Activated naive CD8-positive, alpha-beta T cell treated with anti-CD3 and anti-CD28 coated beads, Interleukin-2, amount 10 ng/mL, durations not matched to agents 7 days and 5 days (primary cell): ENCODE measurements at places on chromosomes 1 and 21. TPM values are rescaled to one million over a fixed set of nuclear protein-coding genes. Genes with fewer than 3 reads are reported as not detected.

DNA sequence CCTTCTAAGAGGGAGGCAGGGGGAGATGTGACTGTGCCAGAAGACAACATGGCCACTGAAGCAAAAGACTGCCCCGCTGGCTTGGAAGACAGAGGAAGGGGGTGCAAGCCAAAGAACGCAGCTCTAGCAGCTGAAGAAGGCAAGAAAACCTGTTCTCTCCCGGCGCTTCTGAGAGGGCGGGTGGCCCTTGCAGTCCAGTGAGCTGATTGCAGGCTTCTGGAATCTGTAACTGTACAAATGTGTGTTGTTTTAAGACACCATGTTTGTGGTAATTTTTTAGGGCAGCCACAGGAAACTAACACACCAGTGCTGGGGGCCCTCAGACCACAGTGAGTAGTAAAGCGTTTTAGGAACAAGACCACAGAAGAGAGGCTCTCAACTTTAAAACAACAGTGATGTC lies 47.0 kb downstream of the CD46 start:
- H3K27ac ChIP-seq = peak overlapping the region; percentile 22
- peak overlapping the region; percentile 56 for H3K4me3 ChIP-seq
- H3K4me1 ChIP-seq = peaks cover 28% of the 10 kb centered on the region
- H3K27me3 ChIP-seq = no peaks in the 10 kb centered on the region
- peak; percentile 49 for DNase-seq
- peaks cover 15% of the 10 kb centered on the region for H3K36me3 ChIP-seq

DNA sequence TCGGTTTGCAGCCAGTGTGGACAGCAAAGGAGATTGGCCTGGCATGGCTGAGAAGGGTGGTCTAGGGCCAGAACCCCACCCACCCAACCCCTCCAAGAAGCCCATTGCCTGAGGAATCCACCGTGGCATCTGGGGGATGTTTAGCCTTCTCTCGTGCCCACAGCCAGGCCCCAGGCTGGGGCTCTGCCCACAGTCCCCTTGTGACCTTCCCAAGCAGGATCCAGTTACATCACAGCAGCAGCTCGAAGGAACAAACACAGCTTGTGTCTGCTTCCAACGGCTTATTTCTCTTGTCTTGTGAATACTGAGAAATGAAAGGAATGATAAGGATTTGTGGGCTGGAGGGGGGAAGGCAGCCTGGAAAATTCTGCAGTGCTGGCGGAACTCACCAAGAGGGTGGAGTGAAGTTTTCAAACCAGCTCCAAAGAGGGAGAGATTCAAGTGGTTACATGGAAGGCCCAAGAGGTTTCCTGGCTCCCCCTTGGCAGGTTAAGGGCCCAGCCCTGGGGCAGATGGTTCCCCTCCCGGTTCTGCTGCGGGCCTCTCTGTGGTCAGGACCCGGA lies 61.6 kb downstream of the DHRS3 start:
- peaks cover 3% of the 10 kb centered on the region for H3K4me1 ChIP-seq
- H3K27me3 ChIP-seq = no peaks in the 10 kb centered on the region
- H3K27ac ChIP-seq = no peak overlapping the region
- H3K4me3 ChIP-seq = no peak overlapping the region
- no peaks in the 10 kb centered on the region for H3K36me3 ChIP-seq

- H3K36me3 ChIP-seq = no peaks in the 10 kb centered on the region
- peaks cover 3% of the 10 kb centered on the region for H3K4me1 ChIP-seq
- no peak overlapping the region for H3K27ac ChIP-seq
- peaks cover 15% of the 10 kb centered on the region for H3K27me3 ChIP-seq
- no peak for DNase-seq
Observed at GRCh38 chr1:218371927-218372672, 27.0 kb downstream of the TGFB2 start.

DNA sequence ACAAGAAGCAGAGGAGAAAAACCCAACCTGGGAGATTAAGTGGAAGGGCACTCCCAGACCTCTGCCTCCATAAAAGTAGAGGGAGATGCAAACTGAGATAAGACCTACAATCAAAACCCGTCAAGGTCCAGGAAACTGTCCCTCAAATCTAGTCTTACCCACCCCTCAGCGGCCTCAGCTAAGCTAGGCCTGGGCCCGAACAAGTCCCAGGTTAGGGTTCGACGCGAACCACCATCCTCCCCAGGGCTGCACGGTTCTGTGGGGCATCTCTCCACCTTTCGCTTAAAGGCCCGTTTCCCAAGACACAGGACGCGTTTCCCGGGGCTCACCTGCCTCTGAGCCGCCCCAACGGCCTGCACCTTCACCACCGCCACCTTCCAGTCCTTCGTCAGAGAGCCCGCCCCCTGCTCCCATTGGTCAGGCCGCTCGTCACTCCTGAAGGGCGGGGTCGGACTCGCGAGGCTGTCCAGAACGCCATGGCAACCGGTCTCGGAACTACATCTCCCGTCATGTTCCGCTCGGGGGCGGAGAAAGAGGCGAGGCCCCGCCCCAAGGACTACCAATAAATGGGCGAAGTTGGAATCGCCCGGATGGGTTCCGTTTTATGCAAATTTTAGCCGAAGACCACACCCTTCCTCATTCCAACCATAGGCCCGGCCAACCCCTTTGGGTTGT lies at the start of gene CRYZL1:
TSS of gene CRYZL1 (minus strand) at position 390 of the 675 bp plus-strand sequence. CDS start 10,190 bp downstream, outside the sequence.
- H3K4me1 ChIP-seq = peaks cover 17% of the 10 kb centered on the region
- H3K36me3 ChIP-seq = peaks cover 8% of the 10 kb centered on the region
- peak; percentile 99 for DNase-seq
- H3K4me3 ChIP-seq = peak within 1 kb of the TSS; percentile 99
- H3K27me3 ChIP-seq = peaks cover 28% of the 10 kb centered on the region
- H3K27ac ChIP-seq = peak within 1 kb of the TSS; percentile 94

DNA sequence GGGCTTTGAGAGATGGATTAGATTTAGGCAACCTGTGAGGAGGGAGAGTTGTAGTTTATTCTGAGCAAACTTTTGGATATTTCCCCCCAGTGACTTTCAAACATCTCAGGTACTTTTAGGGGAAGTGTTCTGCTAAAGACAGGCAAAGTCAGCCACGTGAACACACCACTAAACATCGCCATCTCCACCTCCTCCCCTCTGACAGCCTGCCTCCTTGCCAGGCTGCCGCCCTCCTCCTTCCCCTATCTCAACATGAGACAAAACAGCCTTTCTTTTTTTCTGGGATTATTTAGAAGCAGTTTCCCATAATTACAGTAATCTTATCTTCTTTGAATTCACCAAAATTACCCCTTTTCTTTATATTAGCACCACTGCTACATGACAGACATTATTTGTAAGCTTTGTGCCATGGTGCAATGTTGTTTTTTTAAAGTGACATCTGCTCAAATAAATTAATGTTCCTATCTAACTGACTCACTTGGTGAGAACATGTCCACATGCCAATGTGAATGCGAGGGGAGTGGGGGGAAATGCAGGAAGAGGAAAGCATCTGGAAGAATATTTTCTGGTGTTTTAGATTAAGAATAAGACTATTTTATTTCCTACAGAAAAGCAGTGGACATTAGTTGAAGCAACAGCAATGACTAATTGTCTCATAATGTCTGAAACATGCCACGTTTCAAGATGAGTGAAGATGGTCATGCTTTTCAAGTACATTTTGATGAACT lies 147.8 kb upstream of the ATP1B1 start:
- no peak for DNase-seq
- peaks cover 11% of the 10 kb centered on the region for H3K27me3 ChIP-seq
- no peaks in the 10 kb centered on the region for H3K36me3 ChIP-seq
- H3K27ac ChIP-seq = no peak overlapping the region
- H3K4me3 ChIP-seq = no peak overlapping the region
- H3K4me1 ChIP-seq = no peaks in the 10 kb centered on the region

- H3K27ac ChIP-seq = no peak overlapping the region
- no peaks in the 10 kb centered on the region for H3K36me3 ChIP-seq
- no peak for DNase-seq
- no peak overlapping the region for H3K4me3 ChIP-seq
- peaks cover 2% of the 10 kb centered on the region for H3K27me3 ChIP-seq
- peaks cover 2% of the 10 kb centered on the region for H3K4me1 ChIP-seq
Observed at GRCh38 chr21:42037516-42037915, 27.4 kb upstream of the ZBTB21 start.

GRCh38 chr1:214518361-214518760 lies 33.0 kb downstream of the PTPN14 start:
- H3K4me3 ChIP-seq = no peak overlapping the region
- H3K27me3 ChIP-seq = no peaks in the 10 kb centered on the region
- no peaks in the 10 kb centered on the region for H3K36me3 ChIP-seq
- no peak for DNase-seq

GRCh38 chr1:38018864-38019343 lies 6.4 kb downstream of the UTP11 start:
- DNase-seq = no peak
- H3K27ac ChIP-seq = no peak overlapping the region
- H3K4me3 ChIP-seq = no peak overlapping the region

DNA sequence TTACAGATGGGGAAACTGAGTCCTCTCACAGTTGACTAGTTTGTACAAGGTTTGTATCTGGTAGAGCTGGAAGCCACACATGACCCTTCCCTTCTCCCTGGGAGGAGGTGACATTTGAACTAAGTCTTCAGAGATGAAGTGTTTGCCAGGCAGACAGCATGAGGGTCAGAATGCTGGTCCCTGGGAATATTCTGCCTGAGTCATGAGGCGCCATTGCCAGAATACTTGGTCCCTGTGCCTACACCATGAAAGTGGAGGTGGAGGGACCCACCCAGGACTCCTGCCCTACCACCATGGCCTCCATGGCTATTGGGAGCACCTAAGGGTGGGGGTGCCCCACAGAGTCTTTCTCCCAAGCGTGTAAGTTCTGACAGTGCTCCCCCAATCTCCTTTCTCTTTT lies 7.0 kb downstream of the RPS6KA1 start:
- H3K4me1 ChIP-seq = peaks cover 46% of the 10 kb centered on the region
- DNase-seq = no peak
- H3K36me3 ChIP-seq = peaks cover 4% of the 10 kb centered on the region
- H3K27ac ChIP-seq = no peak overlapping the region
- H3K4me3 ChIP-seq = no peak overlapping the region

- no peak overlapping the region for H3K4me3 ChIP-seq
- H3K4me1 ChIP-seq = no peaks in the 10 kb centered on the region
- no peaks in the 10 kb centered on the region for H3K36me3 ChIP-seq
Observed at GRCh38 chr1:14426854-14427253, 171.6 kb upstream of the KAZN start.

DNA sequence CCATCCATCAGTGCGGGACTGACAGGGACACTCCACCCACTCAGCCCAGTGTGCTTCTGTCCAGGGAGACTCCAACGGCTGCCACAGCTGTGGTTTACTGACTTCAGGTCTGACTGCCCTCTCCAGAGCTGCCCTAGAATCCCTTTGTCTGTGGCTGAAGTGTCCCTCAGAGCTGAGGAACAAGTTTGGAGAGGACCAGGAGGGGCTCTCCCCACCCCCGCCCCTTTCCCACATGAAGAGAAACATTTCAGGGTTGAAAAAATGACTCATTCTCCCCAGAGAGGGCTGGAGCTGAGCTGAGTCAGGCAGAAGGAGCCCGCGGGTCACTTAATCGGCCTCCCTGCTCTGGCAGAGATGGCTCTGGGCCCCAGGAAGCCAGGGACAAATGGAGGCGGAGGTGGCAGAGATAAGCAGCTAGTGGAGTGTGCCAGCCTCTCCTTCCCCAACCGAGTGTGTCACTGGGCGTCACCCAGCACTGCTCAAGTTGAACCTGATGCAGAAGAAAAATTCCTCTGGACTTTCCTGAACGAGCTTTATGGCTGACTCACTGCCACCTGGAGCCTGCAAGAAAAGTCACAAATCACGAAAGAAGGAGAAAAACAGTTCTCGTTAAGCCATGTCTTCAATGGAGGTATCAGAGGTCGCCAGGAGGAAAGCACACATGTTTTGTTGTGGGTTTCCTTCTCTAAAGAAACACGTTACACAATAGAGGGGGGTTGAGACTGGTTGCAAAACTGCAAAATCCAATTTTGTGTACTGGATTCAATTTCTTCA lies 34.3 kb upstream of the ECE1 start:
- peak; percentile 45 for DNase-seq
- H3K4me1 ChIP-seq = peaks cover 57% of the 10 kb centered on the region
- peak overlapping the region; percentile 72 for H3K4me3 ChIP-seq

- no peaks in the 10 kb centered on the region for H3K36me3 ChIP-seq
- peak; percentile 54 for DNase-seq
- H3K4me1 ChIP-seq = peaks cover 4% of the 10 kb centered on the region
- no peak overlapping the region for H3K27ac ChIP-seq
- peak overlapping the region; percentile 83 for H3K4me3 ChIP-seq
Observed at GRCh38 chr1:32500387-32501209, 35.7 kb downstream of the ZBTB8B start.

DNA sequence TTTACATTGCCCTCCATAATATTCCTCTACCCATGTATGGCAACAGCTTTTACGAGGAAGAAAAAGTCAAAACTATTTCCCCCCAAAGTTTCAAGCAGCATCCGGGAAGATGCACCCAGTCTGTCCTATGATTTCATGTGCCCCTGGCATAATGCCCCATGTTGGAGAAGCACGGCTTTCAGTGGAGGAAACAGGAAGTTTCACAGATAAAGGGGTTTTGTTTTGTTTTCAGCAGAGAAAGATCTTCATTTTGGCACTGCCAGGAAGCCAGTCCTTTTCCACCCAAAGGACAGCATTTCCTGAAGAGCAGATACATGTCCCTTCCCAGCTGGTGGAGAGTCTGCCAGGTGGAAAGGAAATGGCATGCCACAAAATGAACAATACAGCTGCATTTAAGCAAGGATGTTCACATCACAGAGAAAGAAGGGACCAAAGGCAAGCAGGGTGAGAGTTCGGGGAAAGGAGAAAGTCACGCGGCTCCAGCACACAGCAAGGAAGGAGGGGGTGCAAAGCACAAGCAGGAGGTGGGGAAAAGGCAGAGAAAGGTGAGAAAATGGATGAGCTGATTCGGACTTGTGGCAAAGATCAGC lies 95.3 kb upstream of the HIVEP3 start:
- H3K4me1 ChIP-seq = peaks cover 19% of the 10 kb centered on the region
- H3K27me3 ChIP-seq = no peaks in the 10 kb centered on the region
- peaks cover 5% of the 10 kb centered on the region for H3K36me3 ChIP-seq
- H3K27ac ChIP-seq = peak overlapping the region; percentile 39

DNA sequence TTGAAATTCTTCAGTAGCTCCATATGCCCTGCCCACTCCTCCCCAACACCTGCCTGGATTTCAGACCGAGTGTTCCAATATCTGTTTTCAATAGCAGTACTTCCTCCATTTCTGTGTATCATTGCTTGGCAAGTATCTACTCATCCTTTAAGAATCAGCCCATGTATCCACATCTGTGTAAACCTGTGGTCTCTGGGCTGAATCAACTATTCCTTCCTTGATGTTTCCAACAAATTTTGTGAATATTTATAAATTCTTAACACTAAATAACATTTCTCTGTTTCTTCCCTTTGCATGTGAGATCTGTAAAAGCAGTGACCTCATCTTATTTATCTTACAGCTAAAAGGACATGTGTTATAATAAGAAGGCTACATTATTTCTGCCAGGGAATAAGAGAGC lies 26.0 kb upstream of the UAP1 start:
- no peak overlapping the region for H3K4me3 ChIP-seq
- no peak overlapping the region for H3K27ac ChIP-seq
- DNase-seq = no peak
- H3K4me1 ChIP-seq = peaks cover 7% of the 10 kb centered on the region
- H3K27me3 ChIP-seq = no peaks in the 10 kb centered on the region
- H3K36me3 ChIP-seq = peaks cover 17% of the 10 kb centered on the region

GRCh38 chr1:216293683-216294082 lies 129.6 kb downstream of the USH2A start:
- H3K4me3 ChIP-seq = no peak overlapping the region
- no peak overlapping the region for H3K27ac ChIP-seq
- H3K27me3 ChIP-seq = no peaks in the 10 kb centered on the region
- no peak for DNase-seq
- no peaks in the 10 kb centered on the region for H3K4me1 ChIP-seq

- H3K4me3 ChIP-seq = no peak overlapping the region
- H3K4me1 ChIP-seq = no peaks in the 10 kb centered on the region
- peaks cover 13% of the 10 kb centered on the region for H3K36me3 ChIP-seq
- H3K27ac ChIP-seq = no peak overlapping the region
- no peaks in the 10 kb centered on the region for H3K27me3 ChIP-seq
Observed at GRCh38 chr1:213266983-213267772, 216.1 kb downstream of the RPS6KC1 start.

Gene C1orf87
- total RNA-seq = not detected

Gene LCE2B
- total RNA-seq = not detected
